DMS53 (cell line): ENCODE measurements at places on chromosomes 7 and 10.

GRCh38 chr10:54159924-54160323 is 641.1 kb downstream of the PCDH15 start:
- DNase-seq = no peak

DNA sequence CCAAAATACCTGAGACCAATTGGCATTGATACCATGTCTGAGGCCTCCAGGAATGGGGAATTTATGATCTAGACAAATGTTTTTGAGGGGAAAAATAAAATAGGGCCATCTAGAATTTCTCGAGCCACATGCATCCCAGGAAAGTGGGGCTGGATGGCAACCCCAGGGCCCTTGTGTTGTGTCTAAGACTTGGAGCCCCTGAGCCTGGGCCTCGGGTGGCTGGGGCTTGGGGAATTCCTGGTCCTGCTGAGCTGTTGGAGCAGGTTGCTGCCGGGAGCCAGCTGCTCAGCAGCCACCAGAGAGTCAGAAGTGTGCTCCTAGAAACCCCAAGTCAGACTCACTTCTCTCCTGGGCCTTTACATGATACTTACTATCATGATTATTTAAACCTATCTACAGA is 172.9 kb downstream of the WDR37 start:
- DNase-seq = no peak

DNA sequence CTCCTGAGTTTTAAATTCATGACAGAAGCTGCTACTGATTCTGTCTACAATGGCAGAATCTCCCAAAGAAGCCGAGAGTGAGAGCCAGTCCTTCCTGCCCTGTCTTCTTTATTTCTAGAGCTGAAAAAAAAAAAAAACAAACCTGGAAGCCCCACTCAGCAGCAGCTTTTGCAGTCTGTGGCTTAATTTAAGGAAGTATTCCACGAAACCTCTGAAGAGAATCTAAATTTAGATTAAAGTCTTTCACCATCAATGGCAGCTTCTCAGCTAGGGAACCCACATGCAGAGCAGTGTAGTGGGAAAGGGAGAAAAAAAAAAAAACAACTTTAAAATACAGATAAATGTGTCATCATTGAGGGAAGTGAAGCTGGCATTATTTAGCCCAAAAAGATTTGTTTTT is 23.4 kb downstream of the SMURF1 start:
- DNase-seq = no peak

- DNase-seq = no peak
Measured at GRCh38 chr7:3218411-3219225, 82.4 kb upstream of the SDK1 start.

- peak; percentile 81 for DNase-seq
Measured at GRCh38 chr7:128783143-128783861, 7.7 kb upstream of the OPN1SW start.

DNA sequence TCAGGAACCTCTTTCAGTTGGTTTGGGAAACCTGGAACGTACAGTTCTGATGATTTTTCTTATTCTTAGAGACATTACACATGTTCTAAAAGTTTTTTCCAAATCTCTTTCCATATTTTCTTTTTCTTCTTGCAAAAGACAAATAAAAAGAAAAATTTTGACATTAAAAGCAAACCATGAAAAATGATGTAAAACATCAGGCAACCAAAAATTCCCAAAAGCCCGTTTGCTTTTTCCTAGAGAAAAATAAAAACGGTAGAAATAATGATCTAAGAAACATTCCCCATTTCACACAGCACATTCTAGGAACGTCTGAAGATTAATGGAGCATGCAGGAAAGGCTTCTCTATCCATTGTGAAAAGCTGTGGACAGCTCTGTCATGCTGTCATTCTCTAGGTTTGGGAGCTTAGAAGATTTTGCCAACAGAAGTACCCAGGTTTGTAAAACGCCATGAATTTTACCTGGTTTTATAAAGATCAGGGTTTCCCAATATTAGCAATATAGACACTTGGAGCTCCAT is 11.2 kb upstream of the PRTFDC1 start:
- no peak for DNase-seq

GRCh38 chr10:49070701-49071100 is 44.6 kb downstream of the VSTM4 start:
- no peak for DNase-seq

DNA sequence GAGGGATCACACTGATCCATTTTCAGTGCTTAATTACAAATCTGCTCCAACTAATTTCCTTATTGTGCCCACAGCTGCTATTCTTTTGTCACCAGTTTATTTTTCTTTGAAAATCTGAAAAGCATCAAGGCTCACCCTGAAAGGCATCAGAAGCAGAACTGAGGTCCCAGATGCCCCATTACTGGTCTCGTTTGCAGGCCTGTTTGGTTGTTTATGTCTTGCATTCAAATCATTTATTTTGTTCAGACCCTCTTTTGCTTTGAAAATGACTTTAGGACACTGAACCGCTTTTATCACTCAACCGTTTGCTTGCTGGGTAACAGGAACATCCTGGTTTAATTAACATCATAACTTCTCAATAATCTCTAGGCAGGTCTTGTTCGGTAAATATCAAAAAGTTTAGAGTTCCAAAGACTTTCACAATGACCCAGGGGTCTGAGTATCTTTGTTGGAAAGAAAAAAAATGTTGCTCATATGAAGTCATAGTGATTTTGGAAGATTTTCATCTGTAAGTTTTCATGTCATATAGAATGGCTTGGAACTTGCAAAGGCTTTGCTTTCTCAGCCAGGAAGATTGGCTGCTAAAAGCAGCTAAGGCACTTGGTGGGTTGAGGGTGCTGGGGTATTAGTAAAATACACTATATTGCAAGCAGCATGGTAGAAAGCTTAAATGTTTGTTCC is 398.3 kb upstream of the NPVF start:
- no peak for DNase-seq

GRCh38 chr10:118332948-118333710 is 9.0 kb downstream of the FAM204A start:
- peak; percentile 68 for DNase-seq

DNA sequence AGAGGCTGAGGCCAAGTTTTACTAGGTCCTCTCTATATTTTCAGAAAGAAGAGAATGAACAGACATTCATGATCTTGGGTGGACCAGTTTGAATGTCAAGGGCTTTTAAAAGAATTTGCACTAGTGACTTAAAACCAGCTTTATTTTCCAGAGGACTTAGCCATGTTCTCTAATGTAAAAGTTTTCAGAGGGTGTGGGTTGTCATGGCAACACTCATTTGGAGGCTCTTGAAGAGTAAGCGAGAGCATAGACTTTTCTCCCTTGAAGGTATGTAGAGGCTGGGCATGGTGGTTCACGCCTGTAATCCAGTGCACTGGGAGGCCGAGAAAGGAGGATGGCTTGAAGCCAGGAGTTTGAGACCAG is 61.1 kb downstream of the GATA3 start:
- no peak for DNase-seq

DNA sequence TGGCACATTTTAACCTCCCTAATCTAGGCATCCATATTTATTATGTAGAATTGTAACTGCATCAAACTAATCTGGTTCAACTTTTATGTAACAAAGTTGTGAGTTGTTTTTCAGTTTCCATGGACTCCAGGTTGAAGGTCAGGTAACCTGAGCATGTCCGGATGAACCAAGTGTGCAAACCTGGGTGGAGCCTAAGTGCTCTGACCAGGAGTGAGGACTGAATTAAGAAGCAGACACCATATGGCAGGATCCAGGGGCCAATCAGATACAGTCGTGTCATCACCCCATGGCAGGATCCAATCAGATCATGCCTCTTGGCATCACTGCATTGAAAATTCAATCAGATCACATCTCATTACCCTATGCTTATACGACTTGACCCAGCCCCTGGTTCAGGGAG is 41.2 kb upstream of the PHYHIPL start:
- DNase-seq = peak; percentile 55

- peak; percentile 70 for DNase-seq
Measured at GRCh38 chr10:58512491-58513187, at the start of gene BICC1. TSS of gene BICC1 (plus strand) at chr10:58512872. CDS start at chr10:58513144, 272 bp downstream.

DNA sequence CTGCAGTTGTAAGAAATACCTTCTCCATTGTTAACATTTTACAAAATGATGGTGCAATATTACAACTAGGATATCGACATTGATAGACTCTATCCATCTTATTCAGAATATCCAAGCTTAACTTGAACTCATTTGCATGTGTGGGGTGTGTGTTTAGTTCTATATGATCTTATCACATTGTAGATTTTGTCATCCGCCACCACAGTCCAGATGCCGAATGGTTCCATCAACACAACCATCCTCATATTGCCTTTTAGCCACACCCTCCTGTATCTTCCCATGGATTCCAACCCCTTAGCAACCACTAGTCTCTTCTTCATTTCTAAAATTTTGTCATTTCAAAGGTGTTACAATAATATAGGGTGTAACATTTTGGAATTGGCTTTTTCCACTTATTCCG is 452.9 kb upstream of the AKR1E2 start:
- DNase-seq = no peak

DNA sequence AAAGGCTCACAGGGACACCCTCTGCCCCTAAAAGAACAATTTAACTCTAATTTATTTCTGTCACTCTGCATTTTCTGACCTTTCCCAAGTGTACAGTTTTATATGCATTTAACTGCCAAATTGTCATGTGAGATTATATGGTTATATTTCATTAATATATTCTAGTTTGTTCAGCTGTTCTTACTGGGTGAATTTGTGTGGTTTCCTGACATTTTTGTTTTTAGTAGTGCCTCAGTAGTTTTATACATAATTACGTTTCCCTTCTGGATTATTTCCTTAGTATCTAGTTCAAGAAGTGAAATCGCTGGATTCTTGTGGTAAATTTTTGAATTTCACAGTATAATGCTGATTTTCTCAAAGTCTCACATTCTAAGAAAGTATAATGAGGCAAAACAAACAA is 41.3 kb downstream of the EGFR start:
- no peak for DNase-seq

DNA sequence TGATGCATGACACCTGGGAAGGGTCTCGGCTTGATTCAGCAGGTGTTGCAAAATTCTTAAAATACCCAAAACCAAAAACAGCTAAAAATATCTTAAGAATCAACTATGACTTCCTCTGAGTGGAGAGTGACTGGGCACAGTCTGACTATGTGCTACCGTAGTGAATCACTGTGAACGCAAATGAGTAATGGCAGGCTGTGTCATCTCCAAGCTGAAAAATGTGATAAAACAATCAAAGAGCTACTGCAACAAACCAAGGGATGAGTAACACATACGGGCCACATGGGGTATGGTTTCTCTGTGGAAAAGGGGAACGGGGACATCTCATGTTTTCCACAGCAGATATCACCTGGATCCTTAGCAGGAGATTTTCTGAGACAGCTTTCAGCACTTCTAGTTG is 127.5 kb downstream of the ABCA13 start:
- DNase-seq = no peak

DNA sequence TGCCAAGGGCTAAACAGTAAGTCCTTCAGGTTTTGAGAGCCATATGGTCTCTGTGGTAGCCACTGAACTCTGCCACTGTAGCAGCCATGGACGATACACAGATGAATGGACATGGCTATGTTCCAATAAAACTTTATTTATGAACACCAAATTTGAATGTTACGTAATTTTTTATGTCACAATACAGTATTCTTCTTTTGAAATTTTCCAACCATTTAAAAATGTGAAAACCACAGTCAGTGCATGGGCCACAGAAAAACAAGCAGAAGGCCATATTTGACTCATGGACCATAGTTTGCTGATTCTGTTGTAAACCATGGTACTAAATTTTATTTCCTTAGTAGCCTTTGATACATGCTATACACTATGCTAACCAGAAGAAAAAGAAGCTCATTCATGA is 361.8 kb downstream of the MAGI2 start:
- no peak for DNase-seq

GRCh38 chr10:102669206-102670064 is 25.2 kb downstream of the TRIM8 start:
- peak; percentile 37 for DNase-seq
